Tibial nerve (tissue), 4 donors: ENCODE measurements at places on chromosomes 12 and 14. TPM values are rescaled to one million over a fixed set of nuclear protein-coding genes. Genes with fewer than 3 reads are reported as not detected.
A peak's percentile ranks its signal among the peaks of the same experiment; 100 is the strongest.

RNASE1 gene
- 430 TPM for total RNA-seq

AKAP6 gene
- 2.1 TPM for total RNA-seq

DNA sequence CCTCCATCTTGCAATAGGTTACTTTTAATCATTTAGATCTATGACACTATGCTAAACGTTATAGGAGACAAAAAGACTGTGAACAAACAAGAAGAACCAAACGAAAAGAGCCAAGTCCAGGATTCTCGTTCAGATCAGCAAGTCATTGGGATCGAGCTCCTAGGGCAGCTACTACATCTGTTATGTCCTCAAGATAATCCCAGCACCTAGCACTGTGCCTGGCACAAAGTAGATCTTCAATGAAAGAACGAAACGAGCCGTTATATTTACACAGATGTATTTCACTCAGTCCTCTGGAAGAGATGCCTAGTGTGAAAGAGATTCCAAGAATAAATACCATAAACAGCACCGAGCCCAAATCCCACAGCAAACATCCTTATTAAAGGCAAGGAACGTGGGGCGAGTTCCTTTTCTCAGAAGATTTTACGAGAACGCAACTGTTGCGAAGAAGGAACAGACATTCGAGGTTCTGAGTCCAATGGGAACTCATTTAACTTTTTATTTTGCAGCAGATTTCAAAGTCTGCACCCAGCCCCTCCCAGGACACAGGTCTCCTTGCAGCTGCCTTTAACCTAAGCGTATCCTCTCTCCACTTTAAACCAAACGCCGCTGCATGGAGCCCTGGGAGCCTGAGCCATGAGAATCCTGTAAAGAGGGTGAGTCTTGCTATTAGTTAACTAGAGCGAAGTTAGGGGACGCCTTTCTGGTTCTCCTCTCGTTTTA, 544 bp upstream of the TDP1 start:
- peak; percentile 17 for DNase-seq

EPS8 gene
- 153 TPM for total RNA-seq

TMEM63C gene
- not detected for total RNA-seq

DNA sequence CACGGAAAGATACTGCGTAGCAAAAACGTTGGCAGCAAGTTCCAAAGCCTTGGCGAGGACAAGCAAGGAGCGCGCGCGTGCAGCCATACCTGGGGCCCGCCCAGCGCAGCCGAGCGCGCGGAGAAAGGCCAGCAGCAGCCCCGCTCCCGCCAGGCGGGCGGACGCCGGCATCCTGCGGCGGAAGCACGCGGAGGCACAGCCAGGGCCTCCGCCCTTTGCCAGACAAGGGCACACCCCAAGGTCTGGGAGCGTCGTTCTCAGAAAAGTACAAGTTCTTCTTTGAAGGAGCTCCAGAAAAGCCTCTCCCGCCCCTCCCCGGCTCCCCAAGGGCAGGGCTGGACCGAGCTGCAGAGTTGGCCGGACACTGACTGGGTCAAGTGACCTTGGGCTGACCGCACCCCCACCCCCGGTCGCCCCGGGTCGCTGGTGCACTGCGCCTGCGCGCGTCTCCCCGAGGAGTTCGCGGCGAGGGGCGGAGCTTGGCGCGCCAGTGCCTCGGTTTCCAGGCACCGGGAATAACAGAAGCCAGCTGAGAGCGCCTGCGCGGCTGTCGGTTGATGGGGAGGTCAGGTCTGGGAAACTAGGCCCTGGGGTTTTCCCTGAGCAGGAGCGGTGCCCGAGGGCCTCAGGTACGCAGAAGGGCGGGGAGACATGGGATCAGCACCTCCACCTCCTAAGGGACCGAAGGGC, at the start of gene ZC2HC1C:
ZC2HC1C (plus strand) TSS at position 521 of the 690 bp plus-strand sequence. CDS start 933 bp downstream, outside the sequence.
- DNase-seq = peak; percentile 93

DNA sequence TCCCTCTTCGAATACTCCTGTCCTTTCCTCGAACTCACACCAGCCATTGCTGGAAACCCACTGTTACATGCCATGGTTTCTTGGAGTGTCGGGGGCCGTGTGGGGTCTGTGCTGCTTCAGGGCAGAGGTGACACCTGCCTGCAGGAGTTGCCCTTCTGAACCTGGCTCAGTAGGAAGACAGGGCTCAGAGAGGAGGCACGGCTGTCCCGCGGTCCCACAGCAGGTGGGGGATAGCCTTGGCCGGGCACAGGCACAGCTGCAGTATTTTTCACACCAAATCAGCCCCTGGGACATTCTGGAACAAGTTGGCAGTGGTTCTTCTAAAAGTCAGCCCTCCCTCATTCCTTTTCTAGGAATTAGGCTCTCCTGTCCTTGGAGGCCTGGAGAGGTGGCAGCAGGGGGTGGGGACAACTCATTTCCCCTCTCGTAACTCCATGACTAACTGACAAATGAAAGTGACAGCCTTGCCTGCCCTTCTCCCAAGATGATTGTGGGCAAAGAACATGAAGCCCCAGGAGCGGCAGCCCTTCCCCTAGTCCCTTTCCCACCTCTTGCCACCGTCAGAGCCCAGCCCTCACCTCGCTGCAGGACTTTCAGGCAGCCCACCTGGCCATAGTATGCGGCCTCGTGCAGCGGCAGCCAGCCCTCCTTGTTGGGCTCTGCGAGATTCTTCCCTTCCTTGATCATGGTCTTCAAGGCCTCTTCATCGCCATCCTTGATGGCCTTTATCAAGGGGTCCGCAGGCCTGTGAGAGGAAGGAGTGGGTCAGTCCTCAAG, 22.4 kb downstream of the ASB2 start:
- DNase-seq = no peak

DNA sequence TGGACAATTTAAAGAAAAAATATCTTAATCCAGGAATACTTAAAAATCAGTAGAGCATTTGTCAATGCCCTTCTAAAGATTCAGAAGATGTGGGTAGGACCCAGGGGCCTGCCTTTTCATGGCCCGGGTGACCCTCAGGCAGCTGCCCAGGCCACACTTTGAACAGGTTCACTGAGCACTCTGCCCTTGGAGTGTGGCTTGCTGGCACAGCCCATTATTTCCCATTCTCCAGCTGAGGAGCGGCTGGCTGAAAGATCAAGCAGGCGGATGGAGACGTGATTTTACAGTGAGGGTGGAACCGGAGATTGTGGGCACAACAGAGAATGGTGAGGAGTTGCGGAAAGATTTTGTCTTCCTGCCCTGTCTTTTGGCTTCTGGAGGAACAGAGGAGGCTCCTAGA, 7.1 kb upstream of the PRPH start:
- DNase-seq = no peak

DNA sequence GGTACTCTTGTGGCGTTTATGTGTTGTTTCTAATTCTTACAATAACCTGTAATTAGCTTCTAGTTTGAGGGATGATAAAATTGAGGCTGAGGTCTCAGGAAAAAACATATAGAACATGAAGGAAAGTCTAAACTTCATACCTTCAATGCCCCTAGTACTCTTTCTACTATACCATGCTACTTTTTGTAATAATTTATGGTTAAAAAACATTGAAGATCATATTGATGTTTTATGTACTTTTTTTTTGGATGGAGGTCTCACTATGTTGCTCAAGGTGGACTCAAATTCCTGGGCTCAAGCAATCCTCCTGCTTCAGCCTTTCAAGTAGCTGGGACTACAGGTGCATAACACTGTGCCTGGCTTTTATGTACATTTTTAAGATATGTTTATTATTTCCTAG, 13.8 kb downstream of the G2E3 start:
- DNase-seq = no peak

AMDHD1 gene
- not detected for total RNA-seq

- DNase-seq = no peak
Measured at GRCh38 chr12:109870648-109871047, 9.7 kb downstream of the GLTP start.

DNA sequence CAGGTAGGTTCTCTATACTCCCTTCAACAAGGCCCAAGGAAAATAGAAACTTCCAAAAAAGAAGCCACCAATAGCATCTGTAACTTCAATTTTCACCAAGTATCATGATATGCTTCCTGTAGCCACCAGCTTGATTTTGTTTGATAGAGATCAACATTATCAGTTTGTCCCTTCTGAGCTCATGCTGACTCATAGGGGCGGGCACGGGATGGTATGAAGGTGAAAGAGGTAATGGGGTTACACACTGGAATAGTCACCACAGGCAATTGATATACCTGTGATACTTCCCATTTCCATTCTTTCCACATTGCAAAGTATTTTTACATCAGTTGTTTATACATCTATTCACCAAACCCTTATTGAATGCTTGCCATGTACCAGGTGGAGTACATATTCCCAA, 134.1 kb downstream of the KCNA5 start:
- no peak for DNase-seq

DNA sequence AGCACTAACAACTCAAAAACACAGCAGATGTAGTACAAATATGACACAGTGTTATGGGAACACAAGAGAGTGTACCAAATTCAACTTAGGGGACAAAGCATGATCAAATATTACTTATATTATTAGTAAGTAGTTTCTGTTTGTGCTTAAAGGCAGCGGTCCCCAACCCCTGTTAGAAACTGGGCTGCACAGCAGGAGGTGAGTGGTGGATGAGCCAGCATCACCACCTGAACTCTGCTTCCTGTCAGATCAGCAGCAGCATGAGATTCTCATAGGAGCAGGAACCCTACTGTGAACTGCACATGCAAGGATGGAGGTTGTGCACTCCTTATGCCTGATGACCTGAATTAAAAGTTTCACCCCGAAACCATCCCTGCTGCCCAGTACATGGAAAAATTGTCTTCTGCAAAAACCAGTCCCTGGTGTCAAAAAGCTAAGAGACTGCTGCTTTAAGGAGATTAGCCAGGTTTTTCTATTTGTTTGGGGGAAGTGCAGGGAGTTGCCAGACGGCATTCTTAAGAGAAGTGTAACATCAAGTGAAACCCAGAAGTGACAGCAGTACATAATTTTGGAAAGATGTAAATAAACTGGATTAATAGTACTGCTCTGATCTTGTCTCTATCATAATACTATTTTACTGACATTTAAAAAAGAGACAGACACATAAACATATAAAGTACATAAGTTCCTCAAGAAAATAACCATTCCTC, 26.7 kb downstream of the GTF2A1 start:
- no peak for DNase-seq

DNA sequence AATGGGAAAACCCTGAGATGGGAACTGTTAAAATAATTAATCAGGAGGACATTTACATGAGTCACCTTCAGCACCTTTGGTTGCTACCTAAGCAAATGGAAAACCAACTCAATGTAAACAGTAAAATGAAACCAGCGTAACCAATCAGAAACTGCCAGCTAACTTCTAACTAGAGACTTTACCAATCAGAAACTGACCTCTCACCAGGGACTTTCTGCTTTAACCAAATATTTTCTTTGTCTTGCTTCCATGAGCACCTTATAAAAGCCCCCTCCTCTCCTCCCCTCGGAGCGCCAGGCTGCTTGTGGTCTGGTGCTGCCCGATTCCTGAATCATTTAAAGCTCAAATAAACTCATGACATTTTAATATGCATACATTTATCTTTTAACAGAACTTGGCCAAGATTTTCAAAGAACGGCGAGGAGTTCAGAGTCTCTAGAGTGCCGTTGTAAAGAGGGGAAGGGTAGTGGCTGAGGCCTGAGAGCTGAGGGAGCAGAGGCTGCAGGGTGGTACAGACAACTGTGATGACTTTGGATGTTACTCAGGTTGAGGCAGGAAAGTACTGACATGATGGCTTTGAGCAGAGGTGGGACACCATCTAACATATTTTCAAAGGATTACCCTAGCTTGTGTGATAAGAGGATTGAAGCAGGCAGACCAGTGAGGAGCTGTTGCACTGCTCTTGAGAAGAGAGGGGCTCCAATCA, 183.6 kb downstream of the CRADD start:
- DNase-seq = peak; percentile 2

KRT73 gene
- not detected for total RNA-seq

EPYC gene
- not detected for total RNA-seq

PPP1R36 gene
- 7.6 TPM for total RNA-seq

ERC1 gene
- 58.0 TPM for total RNA-seq

DNA sequence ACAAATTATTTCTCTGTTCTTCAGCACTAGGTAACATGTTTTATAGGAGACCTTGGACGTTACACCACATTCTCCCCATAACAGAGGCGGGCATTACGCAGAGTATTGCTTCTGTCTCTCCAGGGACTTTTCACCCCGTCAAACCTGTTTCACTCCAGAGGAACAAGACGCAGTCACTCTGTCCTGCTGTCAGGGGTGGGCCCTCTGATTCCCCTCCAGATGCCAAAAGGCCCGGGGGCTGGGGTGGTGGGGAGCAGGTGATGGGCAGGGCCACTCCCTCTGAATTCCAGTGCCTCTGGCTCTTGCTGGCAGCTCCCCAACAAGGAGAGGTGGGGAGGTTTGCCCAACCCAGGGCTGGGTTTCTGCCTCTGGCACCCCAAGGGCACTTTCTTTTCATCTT, 71.9 kb downstream of the NTF3 start:
- DNase-seq = no peak

DNA sequence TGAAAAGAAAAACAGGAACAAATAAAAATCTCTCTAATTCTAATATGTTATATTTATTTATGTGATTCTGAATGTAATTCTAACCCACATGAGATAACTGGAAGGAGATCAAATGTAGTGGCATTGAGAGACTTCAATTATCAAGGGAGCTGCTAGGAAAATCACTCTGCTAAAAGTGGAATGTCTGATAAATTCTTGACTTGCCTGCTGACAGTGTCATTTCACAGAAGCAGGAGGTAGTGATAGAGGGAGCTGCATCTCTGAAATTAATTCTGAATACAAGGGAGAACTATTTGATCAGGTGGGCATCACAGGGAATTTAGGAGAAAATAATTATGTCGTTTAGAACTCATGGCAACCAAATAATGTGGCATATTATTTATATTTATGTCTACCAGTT, 303.6 kb downstream of the BCAT1 start:
- no peak for DNase-seq

RNU7-1 gene
- not detected for total RNA-seq

DNA sequence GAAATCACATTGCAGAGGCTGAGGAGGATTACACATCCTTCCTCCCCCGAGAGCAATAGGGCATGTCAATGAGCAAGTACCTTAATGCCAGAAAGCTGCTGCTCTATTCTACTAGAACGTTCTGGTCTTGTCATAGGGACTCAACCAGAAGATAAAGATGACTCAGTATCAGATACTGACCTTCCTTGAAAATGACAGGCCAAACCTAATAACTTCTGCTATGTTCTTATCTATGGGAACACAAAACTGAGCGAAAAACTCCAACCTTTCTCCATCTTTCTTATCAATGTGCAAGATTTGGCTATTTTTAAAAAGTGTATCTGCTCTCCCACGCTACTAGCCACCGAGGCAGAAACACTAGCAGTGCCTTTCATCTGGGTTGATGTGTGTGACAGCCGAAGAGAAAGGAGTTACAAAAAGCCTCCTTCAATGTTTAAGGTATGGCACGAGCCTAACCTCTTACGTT, 5.5 kb downstream of the CCDC92 start:
- no peak for DNase-seq

GRCh38 chr14:67166450-67166853, 22.8 kb upstream of the GARIN2 start:
- no peak for DNase-seq

CLEC7A gene
- total RNA-seq = 4.0 TPM

TEAD4 gene
- total RNA-seq = 20.1 TPM
